ENCODE measurements at places on chromosomes 4 and X. TPM values are rescaled to one million over a fixed set of nuclear protein-coding genes. Genes with fewer than 3 reads are reported as not detected.

Gene ITGB1BP2
- 4.2 TPM for total RNA-seq

Gene RAB41
- total RNA-seq, result not detected

Gene MAGEA12
- not detected for total RNA-seq

Gene MAGEA4
- not detected for total RNA-seq

Gene ADGRL3
- total RNA-seq, result 0.32 TPM

Gene ITM2A
- total RNA-seq, result not detected

Gene XK
- total RNA-seq, result under 0.01 TPM

Gene PAK3
- total RNA-seq, result 2.2 TPM

Gene IL3RA
- total RNA-seq, result not detected

Gene AVPR2
- total RNA-seq, result not detected

Gene AR
- total RNA-seq, result 2.1 TPM

Gene NWD2
- total RNA-seq, result not detected

Gene CNKSR2
- total RNA-seq, result 2.4 TPM

Gene RBM47
- 3.2 TPM for total RNA-seq

Gene BCORL1
- 1.5 TPM for total RNA-seq

Gene SMIM10
- 1.8 TPM for total RNA-seq

Gene SSX4
- total RNA-seq, result not detected

Gene FSTL5
- total RNA-seq, result 0.05 TPM

Gene EIF4E
- 229 TPM for total RNA-seq

Gene CPZ
- total RNA-seq, result 30.3 TPM

Gene ASB5
- total RNA-seq, result not detected

Gene SHROOM3
- 5.3 TPM for total RNA-seq

Gene TMEM144
- total RNA-seq, result 9.8 TPM

Gene RAB9B
- 0.78 TPM for total RNA-seq

Gene NAA11
- total RNA-seq, result not detected

Gene CHRDL1
- total RNA-seq, result not detected

Gene ARHGAP36
- total RNA-seq, result not detected
